ENCODE measurements at places on chromosomes 5 and 9.

- peak; percentile 25 for DNase-seq
These were observed 11.4 kb downstream of the YTHDC2 start for GRCh38 chr5:113524927-113525326.

DNA sequence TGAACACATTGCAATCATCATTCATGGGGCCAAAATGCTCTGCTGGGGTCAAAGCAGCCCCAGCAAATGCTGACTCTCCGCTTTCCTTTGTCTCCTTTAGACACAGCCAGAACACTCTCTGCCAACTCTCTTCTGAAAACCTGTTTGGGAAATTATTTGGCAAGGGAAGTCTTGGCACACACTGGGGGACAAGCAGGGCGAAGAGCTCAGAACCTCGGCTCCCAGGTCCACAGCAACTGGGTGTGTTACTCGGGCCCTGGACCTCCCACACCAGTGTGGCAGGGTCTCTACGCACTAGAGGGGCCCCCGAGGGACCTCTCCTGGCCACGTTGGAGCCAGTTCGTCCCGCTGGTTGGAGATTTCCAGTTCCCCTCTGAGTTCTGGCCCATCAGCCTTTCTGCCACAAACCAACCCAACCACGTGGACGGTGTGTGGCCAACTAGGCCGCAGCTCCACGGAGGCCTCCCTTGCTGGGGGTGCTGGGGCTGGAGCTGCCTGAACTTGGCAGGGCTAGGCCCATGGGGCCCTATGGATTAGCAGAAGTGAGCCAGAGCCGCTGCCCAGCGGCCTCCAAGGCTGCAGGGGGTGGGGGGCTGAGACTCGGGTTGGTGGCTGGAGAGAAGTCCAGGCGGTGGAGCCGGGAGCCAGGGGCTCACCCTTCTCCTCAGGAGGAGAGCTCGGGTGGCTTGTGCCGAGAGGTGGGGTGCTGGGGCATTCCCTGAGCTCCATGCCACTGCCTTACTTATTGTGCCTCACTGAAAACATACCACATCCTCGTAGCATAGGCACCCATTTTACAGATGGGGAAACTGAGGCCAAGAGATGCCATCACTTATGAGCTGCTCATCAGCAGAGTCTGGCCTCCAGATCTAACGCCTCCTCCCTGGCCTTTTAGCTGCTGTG, 46.8 kb upstream of the RNU6ATAC start:
- no peak for DNase-seq

GRCh38 chr5:62732677-62733121, 154.1 kb downstream of the LRRC70 start:
- DNase-seq, result peak; percentile 11

DNA sequence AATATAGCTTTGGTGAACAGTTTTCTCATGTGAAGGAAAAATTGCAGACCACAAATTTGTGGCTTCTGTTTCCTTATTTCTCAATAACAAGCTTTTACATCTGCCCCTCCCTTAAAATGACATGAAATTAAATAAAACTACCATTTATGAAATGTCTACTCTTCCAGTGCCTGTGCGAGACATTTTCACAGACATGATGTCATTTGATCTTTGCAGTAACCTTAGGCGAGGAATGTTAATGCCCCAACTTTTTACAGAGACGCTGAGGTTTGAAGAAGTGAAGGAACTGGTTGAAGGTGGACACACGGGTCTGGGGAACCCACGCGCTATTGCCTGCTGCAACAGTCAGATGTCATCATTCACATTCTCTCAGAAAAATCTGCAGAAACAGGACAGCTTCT, 61.5 kb downstream of the OSTF1 start:
- DNase-seq, result peak; percentile 38

- no peak for DNase-seq
These were observed at the start of gene HMHB1 for GRCh38 chr5:143812085-143812705. TSS of gene HMHB1 (plus strand) at chr5:143812161.

- DNase-seq, result peak; percentile 78
These were observed 108.8 kb downstream of the NIPBL start for GRCh38 chr5:36985387-36985786.

- DNase-seq, result no peak
These were observed 70.4 kb upstream of the IFNE start for GRCh38 chr9:21552244-21553170.

DNA sequence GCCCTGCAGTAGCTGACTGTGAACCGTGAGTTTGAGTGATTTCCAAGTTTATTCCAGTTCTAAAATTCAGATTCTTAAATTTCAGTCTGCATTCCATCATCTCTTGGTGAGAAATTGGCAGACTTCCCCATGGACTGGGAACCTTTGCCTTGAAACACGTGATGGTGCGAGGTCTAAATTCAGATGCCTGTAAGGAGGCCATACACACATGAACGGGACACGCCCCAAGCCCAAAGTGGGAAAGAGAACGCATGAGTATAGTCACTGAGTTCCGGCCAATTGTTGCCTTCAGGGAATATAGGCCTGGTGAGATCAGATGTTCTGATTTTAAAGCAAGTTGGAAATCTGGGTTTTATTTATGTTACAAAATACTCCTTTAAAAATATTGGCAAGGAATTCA, 1084.4 kb upstream of the WWC1 start:
- no peak for DNase-seq

GRCh38 chr9:123835821-123836220, 94.1 kb downstream of the DENND1A start:
- DNase-seq, result no peak

- DNase-seq, result no peak
These were observed 45.4 kb upstream of the EDIL3 start for GRCh38 chr5:84430079-84430478.

DNA sequence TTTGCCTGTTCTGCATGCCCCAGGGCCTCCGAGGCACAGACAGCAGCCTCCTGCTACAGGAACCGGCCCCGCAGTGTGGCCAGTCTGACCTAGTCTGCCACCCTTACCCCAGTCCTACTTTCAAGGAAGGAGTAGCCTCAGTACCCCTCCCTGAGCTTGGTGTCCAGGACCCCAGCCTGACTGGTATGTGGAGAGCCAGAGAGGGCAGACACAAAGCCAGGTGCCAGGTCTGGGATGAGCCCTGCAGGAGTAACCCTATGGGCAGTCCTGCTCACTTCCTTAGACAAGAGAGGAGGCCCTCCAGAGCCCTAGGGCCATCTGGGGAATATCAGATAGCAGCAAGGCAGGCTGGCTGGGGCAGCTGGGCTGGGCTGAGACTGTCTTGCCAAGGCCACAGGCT, 67.8 kb downstream of the NRG2 start:
- no peak for DNase-seq

DNA sequence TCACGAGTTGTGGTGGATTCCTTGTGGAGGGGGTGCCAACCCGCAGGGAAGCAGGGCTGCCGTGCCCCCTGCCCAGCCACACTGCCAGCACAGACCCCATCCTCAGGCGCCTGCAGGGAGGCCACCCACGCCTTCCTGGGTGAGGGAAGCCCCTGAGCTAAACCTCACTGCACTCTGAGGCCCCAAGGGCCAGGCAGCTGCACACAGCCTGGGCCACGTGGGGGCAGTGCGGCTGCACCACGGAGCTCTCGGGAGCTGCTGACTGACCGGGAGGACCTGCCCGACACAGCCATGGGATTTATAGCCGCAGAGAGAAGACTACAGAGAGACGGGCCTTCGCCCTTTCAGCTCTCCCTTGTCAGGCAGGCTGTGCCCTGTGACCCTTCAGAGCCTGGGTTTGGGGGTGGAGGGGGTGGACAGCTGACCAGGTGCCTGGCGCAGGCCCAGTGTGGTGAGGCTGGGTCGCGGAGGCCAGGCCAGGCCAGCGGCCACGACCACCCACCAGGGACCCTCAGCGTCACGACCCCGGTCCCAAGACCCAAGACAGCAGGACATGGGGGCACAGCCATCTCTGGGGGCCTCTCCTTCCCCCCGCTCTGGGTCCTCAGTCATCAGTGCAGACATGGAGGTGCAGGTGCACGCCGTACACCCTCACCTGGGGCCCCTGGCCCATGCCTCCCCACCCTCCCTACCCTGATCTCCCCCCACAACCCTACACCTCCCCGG, 4.3 kb upstream of the AHRR start:
- DNase-seq, result peak; percentile 65

DNA sequence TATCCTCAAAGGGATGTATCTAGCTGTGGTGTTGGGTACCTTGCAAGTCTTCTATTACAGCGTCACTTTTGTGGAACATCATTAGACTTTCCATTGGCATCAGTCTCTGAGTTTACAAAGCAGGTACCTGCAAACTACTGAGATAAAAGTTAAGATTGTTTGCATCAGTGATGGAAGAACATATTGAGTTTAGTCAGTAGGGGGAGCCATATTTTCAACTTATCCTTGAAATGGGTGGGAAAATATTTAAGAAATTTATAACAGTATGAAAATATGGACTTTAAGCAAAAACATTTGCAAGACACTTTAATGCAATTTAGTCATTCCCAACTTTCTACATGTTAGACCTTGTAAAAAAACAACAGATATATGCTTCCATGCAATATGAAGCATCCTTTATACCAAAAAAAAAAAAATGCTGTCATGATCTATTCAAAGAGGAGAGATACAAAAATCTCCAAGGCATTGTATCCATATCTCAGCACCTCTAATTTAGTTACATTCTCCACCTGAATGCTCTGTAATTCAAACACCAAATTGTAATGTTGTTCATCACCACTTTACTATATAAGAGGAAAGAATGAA, 98.6 kb upstream of the ADAMTS19 start:
- peak; percentile 36 for DNase-seq

- no peak for DNase-seq
These were observed 62.9 kb upstream of the STXBP1 start for GRCh38 chr9:127549218-127549617.

DNA sequence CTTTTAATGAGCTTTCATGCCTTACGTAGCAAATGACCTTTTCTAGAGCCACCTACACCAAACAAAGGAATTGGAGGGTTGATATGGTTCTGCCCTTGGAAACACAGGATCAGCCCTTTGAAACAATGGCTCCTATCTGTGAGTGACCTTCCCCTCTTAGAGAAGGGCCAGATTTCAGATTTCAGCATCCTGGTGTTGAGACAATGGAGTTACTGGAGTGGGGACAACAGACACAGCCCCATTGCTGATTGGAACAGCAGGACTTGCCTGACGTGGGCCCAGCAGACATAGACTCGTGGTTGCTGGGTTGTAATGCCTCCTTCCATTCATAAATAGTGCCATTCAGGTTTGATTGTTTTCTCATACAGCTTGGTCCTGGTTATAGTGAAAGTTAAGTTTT, 96.0 kb downstream of the GALNT10 start:
- DNase-seq, result no peak

- peak; percentile 76 for DNase-seq
These were observed 211.9 kb upstream of the PAPPA start for GRCh38 chr9:115941561-115942315.

DNA sequence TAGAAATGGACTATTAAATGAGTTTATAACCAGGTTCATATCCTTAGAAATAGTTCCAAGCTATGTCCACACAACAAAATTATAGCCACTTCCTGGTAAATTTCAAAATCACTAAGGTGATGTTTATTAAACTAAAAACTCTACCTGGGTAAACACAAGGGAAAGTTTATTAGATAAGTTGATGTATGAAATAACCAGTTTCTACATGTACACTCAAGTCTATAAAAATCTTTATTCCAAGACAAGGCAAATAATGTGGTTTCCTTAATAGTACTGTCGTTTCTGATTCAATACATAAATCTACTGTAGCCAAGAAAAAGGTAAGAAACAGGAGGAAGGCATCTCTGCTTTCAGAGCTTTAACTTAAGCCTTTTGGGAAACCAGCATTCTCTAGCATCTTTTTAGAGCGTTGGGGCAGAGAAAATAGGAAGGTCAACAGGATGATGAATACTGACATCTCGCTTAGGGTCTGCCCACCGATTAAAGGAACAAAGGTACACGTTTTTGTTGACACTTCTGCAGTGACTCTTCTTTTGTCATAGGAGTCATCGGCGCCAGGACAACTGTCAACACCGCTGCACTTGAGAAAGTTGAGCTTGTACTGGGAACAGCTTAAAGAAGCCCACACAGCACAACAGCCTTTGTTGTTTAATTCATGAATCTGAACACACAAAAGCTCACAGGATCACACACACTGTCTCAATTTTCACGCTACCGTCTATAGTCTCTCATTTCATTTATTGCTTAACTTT, 513.6 kb downstream of the SLCO4C1 start:
- no peak for DNase-seq

DNA sequence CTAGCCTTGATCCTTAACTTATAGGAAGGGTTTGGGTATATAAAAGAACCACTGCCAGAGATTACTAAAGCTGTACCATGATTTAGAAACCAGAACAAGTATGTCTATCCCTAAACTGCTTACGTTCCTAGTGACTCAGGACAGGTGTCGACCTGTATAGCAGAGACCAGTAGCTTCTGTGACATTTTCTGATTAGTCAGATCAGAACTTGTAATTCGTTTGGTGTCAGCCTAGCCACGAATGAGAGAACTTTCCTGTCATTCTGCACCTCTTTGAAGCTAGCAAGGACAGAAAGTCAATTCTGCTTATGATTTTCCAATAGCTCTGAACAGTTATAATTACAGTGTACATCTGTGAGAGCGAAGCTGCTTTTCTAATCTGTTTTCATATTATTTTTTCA, 39.5 kb downstream of the PRKACG start:
- no peak for DNase-seq

GRCh38 chr9:12689233-12689632, 4.0 kb upstream of the TYRP1 start:
- DNase-seq, result no peak

DNA sequence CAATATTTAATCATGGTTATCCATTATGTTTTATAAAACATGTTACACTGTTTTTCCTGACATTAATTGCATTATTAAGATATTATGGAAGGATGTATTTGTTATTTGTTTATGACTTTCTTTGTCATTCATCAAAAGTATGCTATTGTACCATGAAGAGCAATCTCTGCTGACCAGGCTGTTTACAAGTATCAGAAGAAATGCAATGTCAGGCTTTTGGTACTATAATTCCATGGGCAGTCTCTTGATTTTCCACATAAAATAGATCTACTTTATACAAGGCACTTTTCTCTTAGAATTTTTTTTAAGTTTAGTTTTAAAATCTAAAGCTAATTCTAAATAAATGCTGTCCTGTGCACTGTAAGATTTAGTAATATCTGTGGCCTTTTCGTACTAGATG, 196.6 kb downstream of the COX7C start:
- DNase-seq, result no peak

DNA sequence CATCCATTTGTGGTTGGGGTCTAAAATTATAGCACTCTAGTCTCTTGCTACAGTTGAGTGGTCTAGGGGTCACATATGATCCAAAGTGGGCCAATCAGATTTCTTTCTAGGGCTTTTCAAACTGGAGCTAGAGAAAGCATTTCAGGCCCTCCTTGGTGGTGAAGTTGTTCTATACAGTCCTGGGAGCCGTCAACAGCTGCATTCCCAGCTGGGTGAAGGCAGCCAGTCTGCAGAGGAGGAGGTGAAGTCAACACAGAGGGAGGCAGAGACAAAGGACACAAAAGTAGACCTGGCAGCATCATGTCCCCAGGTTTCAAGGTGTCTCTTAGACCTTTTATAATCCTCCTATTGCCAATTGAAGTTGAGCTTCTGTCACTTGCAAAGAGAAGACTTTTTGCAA, 518.2 kb downstream of the BNC2 start:
- no peak for DNase-seq

- DNase-seq, result no peak
These were observed 215.8 kb downstream of the MELK start for GRCh38 chr9:36788534-36788933.

GRCh38 chr9:92716557-92716956, 46.6 kb upstream of the IPPK start:
- DNase-seq, result no peak

GRCh38 chr9:72997387-72997995, 44.6 kb upstream of the ALDH1A1 start:
- no peak for DNase-seq

GRCh38 chr5:97242341-97242740, 59.3 kb upstream of the RIOK2 start:
- DNase-seq, result no peak

GRCh38 chr5:158383486-158383885, 524.5 kb upstream of the CLINT1 start:
- DNase-seq, result no peak
